Stimulated activated naive CD4-positive, alpha-beta T cell (primary cell): ENCODE measurements at places on chromosomes 5 and 9.

GRCh38 chr9:122975196-122975595 lies 34.4 kb downstream of the RABGAP1 start:
- DNase-seq: no peak

DNA sequence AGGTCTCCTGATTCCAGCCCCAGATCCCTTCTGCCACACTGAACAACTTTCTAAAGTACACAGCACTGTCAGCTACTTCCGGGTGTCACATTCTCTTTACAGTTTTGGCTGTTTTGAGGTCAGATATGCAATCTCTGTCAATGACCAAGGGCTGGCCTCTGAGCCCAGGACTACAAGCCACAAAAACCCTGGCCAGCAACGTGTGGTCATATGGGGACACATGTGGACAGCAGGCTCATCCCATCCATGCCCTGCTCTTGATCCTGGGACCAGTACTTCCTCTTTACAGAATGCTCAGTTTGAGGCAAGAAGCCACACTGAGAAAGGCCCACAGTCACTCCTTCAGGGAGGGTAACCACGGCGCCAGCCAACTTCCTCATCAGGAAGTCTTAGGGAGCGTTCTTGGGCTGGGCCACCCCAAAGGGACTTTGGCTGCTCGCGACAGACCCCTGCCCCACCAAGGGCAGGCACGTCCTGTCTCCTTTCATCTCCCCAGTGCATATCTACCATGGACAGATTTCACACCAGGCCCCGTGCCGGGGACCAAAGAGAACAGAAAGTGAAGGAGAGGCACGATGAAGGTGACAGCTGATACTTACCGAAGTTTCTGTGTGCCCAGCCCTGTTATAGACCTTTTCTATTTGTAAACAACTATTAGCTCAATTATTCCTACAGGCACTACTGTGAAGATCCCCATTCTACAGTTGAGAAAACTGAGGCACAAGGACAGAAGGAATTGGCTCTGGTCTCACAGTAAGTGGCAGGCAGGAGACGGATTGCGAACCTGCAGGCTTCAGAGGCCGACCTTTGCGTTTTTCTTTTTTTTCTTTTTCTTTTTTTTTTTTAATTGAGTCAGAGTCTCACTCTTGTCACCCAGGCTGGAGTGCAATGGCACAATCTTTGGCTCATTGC lies 37.3 kb downstream of the STK10 start:
- no peak for DNase-seq

DNA sequence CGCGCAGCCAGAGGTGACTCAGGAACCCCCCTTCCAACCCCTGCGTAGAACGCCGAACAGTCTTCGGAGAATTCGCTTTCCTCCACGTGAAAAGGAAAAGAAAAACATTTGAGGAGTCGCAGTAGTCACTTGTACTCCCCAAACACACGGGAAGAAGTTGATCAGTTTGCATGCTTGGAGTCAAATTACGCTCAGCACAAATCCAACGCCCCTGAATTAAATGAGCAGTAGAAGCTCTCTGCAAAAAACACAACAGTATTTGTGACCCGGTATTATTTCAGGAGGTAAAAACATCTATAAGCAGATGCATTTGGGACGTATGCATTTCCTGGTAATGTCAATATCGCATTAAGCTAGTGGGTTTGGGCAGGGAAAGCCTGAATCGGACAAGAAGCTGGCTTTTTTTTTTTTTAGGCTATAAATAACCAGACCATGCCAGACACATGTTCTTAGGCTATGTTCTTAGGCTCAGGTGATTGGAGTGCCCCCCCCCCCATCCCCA lies 854 bp upstream of the ARL15 start:
- no peak for DNase-seq

DNA sequence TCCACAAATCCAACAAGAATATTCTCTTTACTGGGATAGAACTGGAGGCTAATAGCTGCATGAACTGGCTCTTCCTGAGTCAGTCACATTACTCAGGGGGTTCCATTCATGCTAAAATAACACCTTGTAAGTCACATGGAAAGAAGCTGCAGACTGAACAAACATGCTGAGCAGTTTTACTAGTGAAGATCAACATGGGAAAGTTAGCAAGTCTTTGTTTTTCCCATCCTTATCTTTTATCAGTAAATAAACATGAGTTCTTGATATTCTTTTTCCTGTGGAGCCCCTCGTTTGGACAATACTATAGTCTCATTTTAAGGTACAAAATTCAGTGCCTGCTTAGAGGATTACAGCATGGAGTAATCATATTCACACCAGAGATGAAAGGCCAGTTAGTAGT lies 43.7 kb upstream of the TEK start:
- no peak for DNase-seq

DNA sequence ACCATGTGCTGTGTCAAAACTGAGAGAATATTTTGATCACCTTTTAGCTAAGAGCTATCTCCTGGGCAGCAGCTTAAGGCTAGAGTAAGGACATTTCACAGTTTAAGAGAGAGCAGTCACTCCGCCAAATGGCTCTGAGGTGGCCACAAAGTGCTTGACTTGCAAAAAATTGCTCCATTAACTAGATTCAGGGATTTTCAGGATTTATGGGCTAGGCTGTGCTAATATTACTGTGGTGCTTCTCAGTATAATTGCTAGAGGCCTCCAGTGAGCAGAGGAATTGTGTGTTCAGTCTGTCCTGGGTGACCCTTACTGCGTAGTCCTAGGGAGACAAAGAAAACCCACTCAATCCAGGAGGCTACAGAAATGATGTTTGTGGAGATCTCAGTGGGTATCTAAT lies 65.2 kb downstream of the PALM2AKAP2 start:
- DNase-seq: no peak
